ENCODE measurements at places on chromosomes 5 and 9.

DNA sequence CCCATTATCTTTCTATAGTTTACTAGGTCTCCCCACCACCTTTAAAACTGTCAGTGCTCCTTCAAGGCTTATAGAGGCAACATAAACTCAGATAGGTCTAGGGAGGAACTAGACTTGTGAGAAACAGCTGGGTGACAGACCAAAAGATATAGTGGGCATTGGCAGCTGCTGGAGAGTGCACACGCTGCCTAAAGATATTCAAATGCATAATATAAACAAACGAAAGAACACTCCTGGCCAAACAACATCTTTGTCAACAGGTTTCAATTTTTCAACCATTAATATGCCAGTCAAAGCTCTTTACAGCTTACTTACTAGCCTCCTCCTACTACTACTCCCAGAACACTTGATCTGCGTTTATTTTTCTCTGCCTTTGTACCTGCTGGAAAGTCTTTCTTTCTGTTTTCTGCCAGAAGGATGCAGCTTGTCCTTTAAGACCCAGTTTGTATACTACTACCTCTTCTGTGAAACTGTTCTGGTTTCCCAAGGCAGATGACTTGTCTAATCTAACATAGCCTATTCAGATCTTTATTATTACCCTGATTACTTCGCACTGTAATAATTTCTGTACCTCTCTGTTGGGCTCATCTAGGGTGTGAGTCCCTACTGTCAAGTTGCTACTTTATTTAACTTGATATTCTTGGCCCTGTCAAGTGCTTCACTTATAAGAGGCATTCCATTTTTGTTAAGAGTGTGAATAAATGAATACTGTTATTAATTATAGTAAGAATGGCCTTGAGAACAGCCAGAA lies 14.3 kb downstream of the KDM3B start:
- no peak for DNase-seq

- DNase-seq = peak; percentile 28
Observed at GRCh38 chr5:38265546-38266179, 7.3 kb downstream of the EGFLAM start.

GRCh38 chr5:135139381-135140134 lies 105.5 kb upstream of the PITX1 start:
- no peak for DNase-seq

- no peak for DNase-seq
Observed at GRCh38 chr5:32839106-32839505, 128.0 kb downstream of the NPR3 start.

DNA sequence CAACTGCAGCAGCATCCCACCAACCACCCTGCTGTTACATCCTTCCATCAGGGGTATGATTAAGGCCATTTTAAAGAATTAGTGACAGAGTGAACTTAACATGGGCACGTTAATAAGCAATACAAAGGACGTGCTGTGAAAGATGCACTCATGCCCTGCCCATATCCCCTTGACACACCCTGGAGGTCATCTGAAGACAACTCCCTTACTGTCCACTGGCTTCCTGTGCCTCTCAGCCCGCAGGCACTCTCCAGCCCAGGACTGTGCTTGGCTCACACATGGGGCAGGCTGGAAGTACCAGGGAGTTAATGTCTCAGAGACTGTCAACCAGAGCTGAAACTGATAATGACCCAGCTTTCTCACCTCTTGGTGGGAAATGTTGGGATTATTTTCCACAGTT lies 81.8 kb downstream of the TRIM36 start:
- no peak for DNase-seq

DNA sequence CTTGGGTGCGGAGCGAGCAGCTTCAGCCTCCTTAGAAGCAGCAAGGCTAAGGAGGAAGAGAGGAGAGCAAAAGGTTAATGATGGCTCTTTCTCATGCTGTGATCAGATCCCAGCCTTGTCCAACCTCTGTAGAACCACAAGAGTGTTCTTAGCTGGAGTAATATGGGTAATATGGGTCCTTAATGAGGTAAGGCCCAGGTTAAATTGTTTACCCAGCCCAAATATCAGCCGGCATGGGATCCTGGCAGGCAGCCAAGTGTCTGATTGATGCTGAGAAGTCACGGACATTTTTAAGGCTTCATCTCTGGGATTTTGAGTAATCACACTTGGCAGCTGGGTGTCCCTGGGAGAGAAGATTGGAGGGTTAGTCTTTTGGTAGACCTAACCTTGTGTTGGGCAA lies 32.3 kb downstream of the GLRA1 start:
- no peak for DNase-seq

DNA sequence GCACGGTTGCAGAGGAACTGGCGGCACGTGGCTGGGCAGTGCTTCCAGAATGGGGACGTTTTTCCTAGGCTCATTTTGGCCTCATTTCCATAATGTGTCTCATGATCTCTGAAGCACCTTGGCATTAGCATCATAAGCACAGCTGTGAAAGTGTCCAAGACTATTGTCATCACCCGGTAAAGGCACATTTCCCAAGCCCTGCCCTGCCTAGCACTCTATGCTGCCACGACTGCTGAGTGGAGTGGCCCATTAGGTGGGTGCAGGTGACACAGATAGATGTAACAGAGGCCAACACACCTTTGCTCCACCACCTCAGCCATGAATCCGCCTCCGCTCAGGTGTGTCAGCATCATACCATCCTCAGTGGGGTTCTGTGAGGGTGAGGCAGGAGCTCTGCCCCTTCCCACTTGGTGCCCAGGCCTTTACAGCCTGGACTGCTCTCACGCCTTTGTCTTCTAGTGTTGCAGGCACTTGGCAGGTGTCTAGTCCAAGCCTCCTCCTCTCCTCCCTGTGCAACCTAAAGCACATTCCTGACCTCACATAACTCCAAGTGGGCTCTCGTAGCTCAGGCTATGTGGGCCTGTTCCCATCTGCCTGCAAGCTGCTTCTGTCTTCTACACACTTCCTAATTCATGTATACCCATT lies 213.0 kb downstream of the FSTL4 start:
- no peak for DNase-seq

GRCh38 chr9:16652582-16652981 lies 217.9 kb downstream of the BNC2 start:
- no peak for DNase-seq

DNA sequence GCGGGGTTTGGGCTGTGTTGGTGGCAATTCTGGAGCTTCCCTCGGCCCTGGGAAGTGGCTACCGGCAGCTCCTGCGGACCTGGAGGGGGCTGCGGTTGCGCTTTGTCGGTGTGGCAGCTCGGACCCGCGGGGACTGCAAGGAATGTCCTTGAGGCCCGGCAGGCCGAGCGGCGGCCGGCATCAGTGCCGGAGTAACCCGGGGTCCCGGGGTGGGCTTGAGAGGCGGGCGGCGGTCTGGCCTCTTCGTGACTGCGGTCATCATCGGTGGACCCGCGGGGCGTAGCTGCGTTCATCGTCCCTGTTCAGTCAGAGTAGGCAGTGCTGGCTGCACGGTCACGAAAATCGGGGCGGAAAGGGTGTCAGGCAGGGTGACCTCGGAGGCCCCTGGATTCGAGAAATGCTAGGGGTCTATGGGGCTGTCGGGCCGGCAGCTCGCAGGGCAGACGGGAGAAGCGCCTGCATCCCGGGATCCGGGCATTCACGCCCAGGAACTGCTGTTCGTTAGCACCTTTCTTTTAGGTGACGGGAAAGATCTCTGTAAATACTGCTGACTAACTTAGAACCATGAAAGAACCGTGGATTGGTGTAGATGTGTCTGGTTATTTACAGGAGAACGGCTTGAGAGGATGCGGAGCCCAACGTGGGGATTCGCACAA lies 474 bp downstream of the HMGCR start:
- DNase-seq = peak; percentile 70

- DNase-seq = no peak
Observed at GRCh38 chr9:123689701-123690428, 240.1 kb downstream of the DENND1A start.
